ENCODE measurements at places on chromosomes 16 and 17.
A peak's percentile ranks its signal among the peaks of the same experiment; 100 is the strongest.

GRCh38 chr17:28807925-28808634, 34.5 kb downstream of the FAM222B start:
- no peak for DNase-seq
- peak overlapping the region; percentile 92 for H3K27ac ChIP-seq
- no peaks in the 10 kb centered on the region for H3K27me3 ChIP-seq
- peaks cover 6% of the 10 kb centered on the region for H3K36me3 ChIP-seq

- peaks cover 15% of the 10 kb centered on the region for H3K27me3 ChIP-seq
- H3K4me3 ChIP-seq = no peak overlapping the region
- H3K36me3 ChIP-seq = no peaks in the 10 kb centered on the region
- no peak overlapping the region for H3K27ac ChIP-seq
Observed at GRCh38 chr17:56074361-56074890, 78.8 kb upstream of the ANKFN1 start.

GRCh38 chr16:53453928-53454327, 19.7 kb downstream of the RBL2 start:
- DNase-seq = no peak
- peaks cover 17% of the 10 kb centered on the region for H3K4me1 ChIP-seq
- no peak overlapping the region for H3K27ac ChIP-seq
- H3K36me3 ChIP-seq = peaks cover 27% of the 10 kb centered on the region

DNA sequence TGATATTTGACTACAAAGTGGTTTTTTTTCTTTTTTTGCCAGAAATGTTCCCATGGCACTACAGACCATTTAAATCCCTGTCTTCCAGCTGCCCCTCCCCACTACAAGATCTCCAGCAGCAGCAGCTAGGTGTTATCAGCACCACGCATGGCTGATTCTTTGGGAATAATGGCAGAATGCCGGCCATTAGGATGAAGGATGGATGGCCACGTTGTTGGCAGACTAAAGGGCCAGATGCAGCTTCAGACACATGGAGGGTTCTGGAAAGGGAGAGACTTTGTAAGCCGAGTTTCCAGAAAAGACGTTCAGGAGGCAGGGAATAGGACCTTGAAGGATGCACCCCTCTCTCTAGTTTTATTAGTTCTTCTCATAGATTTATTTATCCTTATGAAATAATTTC, 10.3 kb upstream of the MED9 start:
- H3K27me3 ChIP-seq = peaks cover 73% of the 10 kb centered on the region
- no peak overlapping the region for H3K27ac ChIP-seq
- no peaks in the 10 kb centered on the region for H3K4me1 ChIP-seq
- H3K36me3 ChIP-seq = no peaks in the 10 kb centered on the region
- H3K4me3 ChIP-seq = no peak overlapping the region
- no peak for DNase-seq

DNA sequence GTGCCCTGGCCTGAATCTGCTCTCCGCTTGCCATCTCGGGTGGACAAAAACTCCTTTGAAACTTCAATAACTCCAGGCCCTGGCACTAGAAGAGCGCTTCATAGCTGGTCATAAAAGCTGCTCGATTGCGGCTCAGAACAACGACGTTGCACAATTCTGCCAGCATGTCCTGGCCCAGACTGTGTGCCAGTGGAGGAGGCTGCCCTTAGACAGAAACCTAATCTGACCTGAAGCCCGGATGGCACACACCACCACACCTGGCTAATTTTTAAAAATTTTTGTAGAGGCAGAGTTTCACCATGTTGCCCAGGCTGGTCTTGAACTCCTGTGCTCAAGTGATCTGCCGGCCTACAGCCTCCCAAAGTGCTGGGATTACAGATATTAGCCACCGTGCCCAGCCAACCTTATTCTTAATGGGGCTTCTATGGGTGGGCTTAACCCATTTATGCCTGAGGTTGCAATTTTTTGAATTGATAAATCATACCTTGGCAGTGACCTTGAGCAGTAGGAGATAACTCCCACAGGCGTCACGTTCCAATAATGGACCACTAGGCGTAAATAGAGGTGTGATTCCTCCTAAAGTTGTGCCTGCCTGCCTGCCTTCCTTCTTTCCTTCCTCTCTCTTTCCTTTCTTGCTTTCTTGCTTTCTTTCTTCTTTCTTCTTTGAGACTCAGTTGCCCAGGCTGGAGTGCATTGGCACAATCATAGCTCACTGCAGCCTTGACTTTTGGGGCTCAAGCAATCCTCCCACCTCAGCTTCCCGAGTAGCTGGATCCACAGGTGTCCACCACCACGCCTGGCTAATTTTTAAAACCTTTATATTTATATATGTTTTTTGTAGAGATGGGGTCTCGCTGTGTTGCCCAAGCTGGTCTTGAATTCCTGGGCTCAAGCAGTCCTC, 1.1 kb upstream of the PPL start:
- peak overlapping the region; percentile 65 for H3K4me3 ChIP-seq
- H3K36me3 ChIP-seq = no peaks in the 10 kb centered on the region
- peaks cover 18% of the 10 kb centered on the region for H3K4me1 ChIP-seq
- DNase-seq = no peak

DNA sequence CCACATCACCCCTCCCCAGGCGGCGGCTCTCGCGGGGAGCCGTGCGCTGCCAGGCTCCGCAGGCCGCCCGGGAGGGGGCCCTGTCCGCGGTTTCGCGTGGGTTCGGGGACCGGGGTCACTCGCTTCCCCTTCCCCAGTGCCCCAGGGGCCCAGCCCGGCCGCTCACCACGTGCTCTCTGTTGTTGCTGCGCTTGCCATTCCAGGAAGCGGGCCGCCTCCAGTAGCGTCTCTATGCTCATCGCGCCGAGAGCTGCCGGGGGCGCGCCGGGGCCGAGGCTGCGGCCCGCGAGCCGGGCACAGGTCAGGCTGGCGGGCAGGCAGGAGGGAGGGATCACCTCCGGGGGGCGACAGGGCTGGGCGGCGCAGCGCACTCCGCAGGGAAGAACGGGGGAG, 390 bp downstream of the MNT start:
- H3K4me1 ChIP-seq = peaks cover 39% of the 10 kb centered on the region
- no peaks in the 10 kb centered on the region for H3K36me3 ChIP-seq
- H3K27ac ChIP-seq = peak overlapping the region; percentile 100
- peak; percentile 73 for DNase-seq
- no peaks in the 10 kb centered on the region for H3K27me3 ChIP-seq

GRCh38 chr16:49183911-49184310, 97.7 kb downstream of the CBLN1 start:
- no peaks in the 10 kb centered on the region for H3K4me1 ChIP-seq
- H3K27ac ChIP-seq = no peak overlapping the region
- H3K4me3 ChIP-seq = no peak overlapping the region
- H3K36me3 ChIP-seq = no peaks in the 10 kb centered on the region

DNA sequence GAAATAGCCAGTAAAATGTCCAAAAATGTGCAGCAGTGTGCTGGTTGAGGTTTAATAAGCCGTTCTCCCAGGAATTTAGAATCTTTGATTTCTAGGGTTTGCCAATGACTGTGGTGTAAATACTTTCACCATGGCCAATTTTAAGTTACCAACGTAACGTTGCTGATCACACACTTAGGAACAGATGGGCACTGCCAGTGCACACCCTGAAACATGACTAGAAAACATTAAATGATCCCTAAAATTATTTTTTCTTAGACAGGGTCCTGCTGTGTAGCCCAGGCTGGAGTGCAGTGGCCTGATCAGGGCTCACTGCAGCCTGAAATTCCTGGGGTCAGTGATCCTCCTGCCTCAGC, 3.2 kb downstream of the CA5A start:
- H3K36me3 ChIP-seq = no peaks in the 10 kb centered on the region
- no peak overlapping the region for H3K4me3 ChIP-seq
- DNase-seq = no peak
- H3K27ac ChIP-seq = no peak overlapping the region
- H3K4me1 ChIP-seq = peaks cover 1% of the 10 kb centered on the region

DNA sequence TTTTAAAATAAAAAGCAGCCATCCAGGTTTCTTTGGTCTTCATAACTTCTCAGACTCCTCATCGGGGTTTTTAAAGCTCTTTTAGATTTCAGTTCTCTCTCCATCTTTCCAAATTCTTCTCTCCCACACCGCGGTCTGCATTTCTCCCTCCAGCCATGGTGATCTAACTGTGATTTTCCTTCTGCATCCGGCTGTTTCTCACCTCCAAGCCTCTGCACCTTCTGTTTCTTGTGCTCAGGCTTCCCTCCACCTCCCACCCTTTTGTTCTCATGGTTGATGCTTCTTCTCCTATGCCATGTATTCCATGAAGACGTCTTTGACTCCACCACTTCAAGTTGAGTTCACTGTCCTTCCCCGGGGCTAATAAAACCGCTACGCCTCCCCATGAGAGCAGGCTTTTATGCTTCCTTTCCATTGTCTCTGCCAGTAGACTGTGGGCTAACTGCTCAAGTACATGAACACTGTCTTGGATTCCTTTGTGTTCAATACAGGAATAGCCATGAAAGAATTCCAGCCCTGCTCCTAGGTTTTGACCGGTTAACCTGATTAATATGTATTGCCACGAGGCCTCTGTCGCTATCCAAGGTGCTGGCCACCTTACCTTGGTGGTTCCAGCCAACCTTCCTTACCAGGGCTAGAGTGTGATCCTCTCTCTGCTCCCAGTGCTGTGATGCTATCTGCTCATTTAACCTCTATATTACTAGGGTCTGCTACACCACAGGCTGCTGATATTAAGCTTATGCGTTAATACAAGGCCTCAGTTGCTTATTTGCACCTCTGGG, 625.1 kb downstream of the HS3ST4 start:
- DNase-seq = peak; percentile 58

GRCh38 chr16:17544785-17545184, 74.0 kb upstream of the XYLT1 start:
- H3K4me3 ChIP-seq = no peak overlapping the region
- no peaks in the 10 kb centered on the region for H3K36me3 ChIP-seq
- DNase-seq = no peak
- no peak overlapping the region for H3K27ac ChIP-seq
- H3K27me3 ChIP-seq = peaks cover 3% of the 10 kb centered on the region
- H3K4me1 ChIP-seq = no peaks in the 10 kb centered on the region

DNA sequence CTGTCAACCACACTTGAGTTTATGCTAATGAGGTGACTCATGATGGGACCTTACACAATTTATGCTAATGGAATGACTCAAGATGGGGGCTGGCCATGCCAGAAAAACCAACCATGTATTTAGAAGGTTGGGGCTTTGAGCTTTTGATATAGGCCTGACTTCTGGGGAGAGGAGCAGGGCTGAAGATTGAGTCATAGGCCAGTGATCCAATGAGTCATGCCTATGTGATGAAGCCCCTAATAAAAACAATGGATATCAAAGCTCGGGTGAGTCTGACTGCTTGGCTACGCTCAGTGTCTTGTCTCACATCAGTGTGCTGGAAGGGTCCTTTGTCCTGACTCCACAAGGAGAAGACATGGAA, 7.3 kb downstream of the MFSD6L start:
- peaks cover 2% of the 10 kb centered on the region for H3K27me3 ChIP-seq
- H3K27ac ChIP-seq = no peak overlapping the region
- DNase-seq = no peak
- no peak overlapping the region for H3K4me3 ChIP-seq

GRCh38 chr17:59840329-59841090, 52.2 kb downstream of the TUBD1 start:
- peak overlapping the region; percentile 94 for H3K4me3 ChIP-seq
- peaks cover 34% of the 10 kb centered on the region for H3K36me3 ChIP-seq
- peaks cover 63% of the 10 kb centered on the region for H3K4me1 ChIP-seq
- DNase-seq = no peak
- H3K27me3 ChIP-seq = no peaks in the 10 kb centered on the region

- DNase-seq = no peak
- no peak overlapping the region for H3K4me3 ChIP-seq
- H3K27me3 ChIP-seq = no peaks in the 10 kb centered on the region
- peaks cover 2% of the 10 kb centered on the region for H3K36me3 ChIP-seq
- peaks cover 4% of the 10 kb centered on the region for H3K4me1 ChIP-seq
Observed at GRCh38 chr16:67668495-67669157, 2.0 kb downstream of the C16orf86 start.

DNA sequence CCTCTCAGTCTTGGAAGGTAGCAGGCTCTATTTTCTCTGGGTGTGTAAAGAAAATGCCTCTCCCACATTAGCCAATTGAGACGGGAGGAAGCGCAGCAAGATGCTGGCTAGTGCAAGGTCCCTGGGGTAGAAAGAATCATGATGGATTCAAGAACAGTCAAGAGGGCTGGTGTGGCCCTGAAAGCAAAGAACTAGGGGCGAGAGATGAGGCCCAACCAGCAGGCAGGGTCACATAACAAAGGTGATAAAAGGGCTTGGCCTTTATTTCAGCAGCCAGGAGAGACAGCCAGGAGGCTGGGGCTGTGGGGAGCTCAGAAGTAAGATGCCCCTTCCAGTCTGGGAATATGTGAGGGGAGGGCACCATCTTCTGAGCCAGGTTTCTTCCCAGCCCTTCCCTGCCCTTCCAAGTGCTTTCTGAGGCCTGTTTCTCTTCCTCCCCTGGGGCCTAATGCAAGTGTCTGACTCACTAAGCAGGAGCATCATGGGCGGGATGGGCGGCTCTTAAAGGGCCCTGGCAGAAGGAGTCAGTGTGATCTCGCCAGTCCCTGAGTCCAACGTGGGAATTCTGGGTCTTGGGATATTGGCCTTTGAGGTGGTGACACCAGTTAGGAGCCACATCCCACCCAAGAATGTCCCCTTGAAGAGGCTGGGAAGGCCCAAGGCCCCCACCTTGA, 3.9 kb upstream of the NLRC5 start:
- no peak overlapping the region for H3K4me3 ChIP-seq
- H3K27ac ChIP-seq = no peak overlapping the region
- peaks cover 48% of the 10 kb centered on the region for H3K27me3 ChIP-seq

GRCh38 chr17:70238646-70239045, 69.3 kb downstream of the KCNJ2 start:
- peaks cover 20% of the 10 kb centered on the region for H3K36me3 ChIP-seq
- peaks cover 51% of the 10 kb centered on the region for H3K4me1 ChIP-seq
- H3K27me3 ChIP-seq = no peaks in the 10 kb centered on the region
- DNase-seq = no peak

DNA sequence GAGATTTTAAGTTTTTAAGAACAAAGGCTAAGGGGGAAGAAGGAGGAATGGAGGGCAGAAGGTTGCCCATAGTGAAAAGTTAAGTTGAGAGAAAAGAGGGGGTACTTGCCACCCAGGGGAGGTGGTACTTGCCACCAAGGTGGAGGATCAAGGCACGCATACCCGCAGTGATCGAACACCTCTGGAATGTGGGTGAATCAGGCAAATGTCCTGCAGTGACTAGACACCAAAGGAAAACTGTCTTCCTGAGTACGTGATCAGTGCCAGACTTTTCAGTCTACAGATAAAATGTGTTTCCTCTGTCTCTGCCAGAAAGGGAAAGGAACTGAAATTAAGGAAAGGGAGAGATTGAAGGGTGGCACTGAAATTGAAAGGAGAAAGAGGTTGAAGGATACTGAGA, 2285.3 kb downstream of the TP53TG3F start:
- H3K4me3 ChIP-seq = no peak overlapping the region
- no peak overlapping the region for H3K27ac ChIP-seq
- H3K4me1 ChIP-seq = no peaks in the 10 kb centered on the region
- H3K27me3 ChIP-seq = no peaks in the 10 kb centered on the region
- DNase-seq = no peak

DNA sequence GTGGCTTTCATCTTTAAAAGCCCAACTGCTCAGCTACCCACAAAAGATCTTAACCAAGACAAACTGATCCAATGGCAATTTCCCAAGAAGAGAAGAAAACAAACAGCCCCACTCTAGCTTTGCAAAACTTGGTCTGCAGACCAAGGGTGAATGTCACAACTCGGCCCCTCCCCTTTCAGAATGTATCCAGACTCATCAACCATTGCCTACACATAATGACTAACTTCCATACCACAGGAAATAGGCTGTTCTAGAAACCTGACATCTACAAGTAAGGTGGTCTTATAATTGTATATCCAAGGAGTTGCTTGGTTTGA, 16.0 kb downstream of the DCUN1D3 start:
- H3K4me1 ChIP-seq = peaks cover 15% of the 10 kb centered on the region
- no peaks in the 10 kb centered on the region for H3K36me3 ChIP-seq
- no peaks in the 10 kb centered on the region for H3K27me3 ChIP-seq
- DNase-seq = no peak
- H3K27ac ChIP-seq = peak overlapping the region; percentile 43

- no peaks in the 10 kb centered on the region for H3K36me3 ChIP-seq
- no peaks in the 10 kb centered on the region for H3K4me1 ChIP-seq
- H3K27me3 ChIP-seq = no peaks in the 10 kb centered on the region
- no peak overlapping the region for H3K27ac ChIP-seq
Observed at GRCh38 chr16:87671221-87671620, 68.9 kb downstream of the JPH3 start.

Measured in mesothelial cell of epicardium (in vitro differentiated cells).